ENCODE measurements at places on chromosomes 4 and X.

- DNase-seq, result no peak
Observed at GRCh38 chrX:2664502-2664901, 26.6 kb upstream of the CD99 start.

GRCh38 chr4:13325744-13326143 lies 158.4 kb downstream of the RAB28 start:
- DNase-seq, result no peak

- DNase-seq, result no peak
Observed at GRCh38 chr4:118942465-118942864, 53.8 kb downstream of the SYNPO2 start.

GRCh38 chr4:43411226-43411625 lies 518.7 kb downstream of the GRXCR1 start:
- no peak for DNase-seq

DNA sequence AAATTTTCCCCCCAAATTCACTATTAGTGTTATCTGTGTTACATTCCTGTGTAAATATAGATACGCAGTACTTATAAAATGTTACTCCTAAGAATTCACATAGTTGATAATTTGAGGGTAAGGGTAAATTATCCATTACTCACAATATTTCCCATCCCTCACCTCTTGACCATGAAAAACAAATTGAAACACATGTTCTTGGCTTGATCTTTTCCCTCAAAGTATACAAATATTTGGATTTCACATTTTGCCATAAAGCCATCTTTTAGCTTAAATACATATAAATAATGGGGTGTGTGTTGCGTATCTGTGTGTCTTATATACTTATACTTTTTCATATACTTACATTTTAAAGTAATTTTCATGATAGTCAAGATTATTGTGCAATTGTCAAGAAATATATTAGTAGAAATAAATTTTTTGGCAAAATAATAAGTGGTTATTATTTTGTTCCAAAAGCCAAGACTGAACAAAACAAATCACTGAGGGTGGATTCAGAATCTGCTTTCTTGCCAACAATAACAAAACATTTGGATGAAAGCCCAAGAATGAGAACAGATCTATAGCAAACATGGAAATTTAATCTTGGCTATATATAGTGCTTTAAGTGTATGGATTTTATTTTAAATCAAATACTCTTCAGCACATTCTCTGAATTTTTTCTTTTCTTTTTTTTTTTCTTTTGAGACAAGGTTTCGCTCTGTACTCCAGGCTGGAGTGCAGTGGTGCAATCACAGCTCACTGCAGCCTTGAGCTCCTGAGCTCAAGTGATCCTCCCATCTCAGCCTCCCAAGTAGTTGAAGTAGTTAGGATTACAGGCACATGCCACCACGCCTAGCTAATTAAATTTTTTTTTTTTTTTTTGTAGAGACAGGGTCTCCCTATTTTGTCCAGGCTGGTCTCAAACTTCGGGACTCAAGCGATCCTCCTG lies 48.5 kb upstream of the PRSS48 start:
- DNase-seq, result no peak

DNA sequence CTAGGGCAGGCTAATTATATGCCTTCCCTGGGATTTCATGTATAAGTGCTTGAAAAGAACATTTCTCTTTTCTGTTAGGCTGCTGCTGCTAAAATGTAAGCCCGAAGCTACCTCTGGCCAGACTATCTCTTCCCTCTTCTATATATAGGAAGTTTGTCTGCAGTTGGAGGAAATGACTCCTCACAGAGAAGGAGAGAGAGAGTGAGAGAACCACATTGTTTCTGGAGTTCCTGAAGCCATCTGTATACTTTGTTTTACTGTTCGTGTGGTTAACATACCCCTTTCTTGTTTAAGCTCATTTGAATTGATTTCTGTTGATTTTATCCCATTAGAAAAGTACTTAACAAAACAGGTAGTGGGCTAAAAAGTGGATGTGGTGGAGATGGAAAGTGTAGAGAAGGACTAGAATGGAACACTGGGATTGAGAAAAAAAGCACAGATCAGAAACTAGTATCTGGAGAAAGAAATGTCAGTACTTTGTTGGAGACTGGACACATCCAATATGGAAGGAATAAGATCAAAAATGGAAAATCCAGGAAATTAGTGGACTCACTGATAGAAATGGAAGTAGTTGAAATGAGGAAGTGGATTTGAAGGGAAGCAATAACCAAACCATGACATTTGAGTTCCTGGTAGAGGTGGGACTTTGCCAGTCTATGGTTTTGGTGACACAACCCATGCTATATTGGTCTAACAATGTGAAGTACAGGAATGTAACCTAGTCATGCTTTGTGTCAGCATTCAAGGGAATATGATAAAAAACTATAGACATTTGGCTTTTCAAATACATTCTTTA lies 112.6 kb downstream of the TMA16 start:
- DNase-seq, result no peak

- no peak for DNase-seq
Observed at GRCh38 chr4:140754918-140755773, 1.0 kb downstream of the TBC1D9 start.

- no peak for DNase-seq
Observed at GRCh38 chr4:137922721-137923120, 319.4 kb downstream of the SLC7A11 start.

GRCh38 chr4:22099896-22100295 lies 151.3 kb upstream of the KCNIP4 start:
- no peak for DNase-seq

GRCh38 chr4:2822461-2823300 lies 21.0 kb upstream of the ADD1 start:
- DNase-seq, result no peak

- DNase-seq, result no peak
Observed at GRCh38 chr4:54746218-54746617, 88.5 kb downstream of the KIT start.

DNA sequence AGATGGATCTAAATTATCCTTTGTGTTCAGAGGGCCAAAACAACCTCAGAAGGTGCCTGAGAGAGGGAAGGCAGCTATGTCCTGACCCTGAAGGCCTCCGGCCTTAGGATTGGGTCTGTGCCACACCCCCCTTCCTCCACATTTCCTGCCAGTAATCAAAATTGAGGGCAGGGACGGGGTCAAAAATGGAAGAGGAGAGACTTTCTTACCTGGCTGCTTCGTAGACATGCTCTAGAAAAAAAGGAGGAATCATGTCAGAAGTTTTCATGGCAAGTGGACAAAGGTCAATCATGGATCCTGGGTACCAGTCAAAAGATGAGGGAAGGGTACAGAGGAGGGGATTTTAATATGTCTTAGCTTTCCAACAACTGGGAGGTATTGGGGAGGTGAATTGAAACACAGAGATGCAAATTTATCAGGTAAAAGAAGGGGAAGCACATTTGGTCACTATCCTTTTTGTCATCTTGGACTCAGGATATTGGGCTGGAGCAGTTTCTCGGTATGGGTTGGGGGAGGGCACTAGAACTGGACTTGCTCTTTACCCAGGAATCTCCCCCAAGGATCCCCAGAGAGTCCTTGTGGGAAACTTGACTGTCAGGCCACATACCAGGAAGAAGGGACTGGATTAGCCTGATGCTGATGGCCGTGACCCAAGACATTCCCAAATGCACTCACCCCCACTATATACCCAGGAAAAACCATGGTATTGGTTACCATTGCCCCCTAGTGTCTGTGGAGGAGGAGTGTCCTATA lies 17.1 kb downstream of the VSIG4 start:
- no peak for DNase-seq

- DNase-seq, result no peak
Observed at GRCh38 chr4:119984996-119985395, 81.7 kb downstream of the MAD2L1 start.

GRCh38 chr4:66284991-66285451 lies 614.7 kb upstream of the EPHA5 start:
- no peak for DNase-seq

- no peak for DNase-seq
Observed at GRCh38 chrX:23589496-23589895, 77.8 kb upstream of the PRDX4 start.
